ENCODE measurements at places on chromosomes 12 and 14.

DNA sequence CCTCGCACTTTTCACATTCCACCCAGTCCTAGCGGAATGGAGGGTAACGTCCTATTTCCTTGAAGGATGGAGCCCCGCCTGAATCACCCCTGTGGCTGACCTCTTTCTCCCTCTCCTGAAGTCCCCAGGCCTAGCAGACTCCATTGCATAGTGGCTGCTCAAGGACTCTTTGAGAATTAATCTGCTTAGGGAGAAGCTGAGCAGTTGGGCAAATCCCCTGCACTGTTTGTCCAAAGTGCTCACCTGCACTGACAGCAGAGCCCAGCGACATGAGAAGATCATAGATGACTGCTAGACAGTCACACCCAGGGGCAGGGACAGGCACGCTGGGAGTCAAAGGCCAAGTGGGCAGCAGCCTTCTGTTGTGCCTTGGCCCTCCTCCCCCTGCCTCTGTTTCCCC is 37.7 kb upstream of the DICER1 start:
- DNase-seq, result no peak

DNA sequence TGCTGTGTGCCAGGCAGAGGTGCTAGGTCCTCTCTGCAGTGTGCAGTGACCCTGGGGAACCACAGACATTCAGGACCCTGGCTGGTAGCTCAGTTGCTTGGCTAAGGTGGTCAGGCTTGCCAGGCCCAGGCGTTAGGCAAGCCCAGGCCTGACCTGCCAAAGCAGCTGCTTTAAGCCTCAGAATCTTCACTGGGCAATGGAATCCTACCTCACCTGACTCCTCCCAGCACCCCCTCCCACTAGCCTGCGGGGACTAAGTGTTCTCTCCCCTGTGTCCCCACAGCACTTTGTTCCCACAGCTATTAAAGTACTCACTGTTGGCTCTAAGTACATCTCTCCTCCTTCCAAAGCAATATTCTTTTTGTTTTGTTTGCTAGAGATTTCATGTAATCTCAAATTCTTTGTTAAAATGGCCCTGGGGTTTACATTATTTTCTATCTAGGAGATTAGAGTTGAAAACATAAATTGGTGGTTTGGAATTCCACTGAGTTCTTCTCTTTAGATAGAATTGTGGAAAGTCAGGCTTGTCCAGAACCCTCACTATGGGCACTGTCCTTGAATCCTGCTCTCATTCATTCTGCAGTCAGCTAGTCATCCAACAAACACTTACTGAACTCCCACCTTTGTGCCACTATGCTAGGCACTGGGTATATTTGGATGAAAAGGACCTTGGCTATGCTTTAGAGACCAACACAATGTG is 44.4 kb downstream of the DGLUCY start:
- no peak for DNase-seq

DNA sequence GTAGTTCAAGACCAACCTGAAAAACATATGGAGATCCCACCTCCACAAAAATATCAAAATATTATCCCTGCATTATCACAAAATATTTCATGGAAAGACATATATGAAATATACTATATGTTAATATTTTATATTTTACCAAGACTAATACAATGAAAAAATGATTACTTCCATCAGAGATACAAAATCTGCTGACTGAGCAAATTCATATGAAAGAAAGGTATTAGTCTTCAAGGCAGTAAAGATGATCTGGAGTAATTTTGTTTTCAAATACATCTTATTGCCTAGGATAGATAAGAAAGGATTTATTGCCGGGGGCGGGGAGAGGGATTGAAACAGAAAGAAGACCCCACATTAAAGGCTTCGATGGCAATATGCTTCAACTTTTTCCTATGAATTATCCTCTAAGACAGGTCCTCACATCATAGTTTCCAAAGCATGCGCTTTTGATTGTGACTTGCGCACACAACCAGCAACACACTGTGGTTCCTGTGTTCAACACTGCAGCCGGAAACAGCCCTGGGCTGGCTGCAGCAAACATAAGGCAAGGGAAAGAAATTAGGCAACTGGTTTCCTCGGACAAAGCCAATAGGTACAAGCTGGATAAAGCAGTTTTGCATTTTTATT is 83.2 kb downstream of the SPPL3 start:
- no peak for DNase-seq

- DNase-seq, result no peak
Observed at GRCh38 chr14:91303091-91303923, 58.8 kb upstream of the GPR68 start.

DNA sequence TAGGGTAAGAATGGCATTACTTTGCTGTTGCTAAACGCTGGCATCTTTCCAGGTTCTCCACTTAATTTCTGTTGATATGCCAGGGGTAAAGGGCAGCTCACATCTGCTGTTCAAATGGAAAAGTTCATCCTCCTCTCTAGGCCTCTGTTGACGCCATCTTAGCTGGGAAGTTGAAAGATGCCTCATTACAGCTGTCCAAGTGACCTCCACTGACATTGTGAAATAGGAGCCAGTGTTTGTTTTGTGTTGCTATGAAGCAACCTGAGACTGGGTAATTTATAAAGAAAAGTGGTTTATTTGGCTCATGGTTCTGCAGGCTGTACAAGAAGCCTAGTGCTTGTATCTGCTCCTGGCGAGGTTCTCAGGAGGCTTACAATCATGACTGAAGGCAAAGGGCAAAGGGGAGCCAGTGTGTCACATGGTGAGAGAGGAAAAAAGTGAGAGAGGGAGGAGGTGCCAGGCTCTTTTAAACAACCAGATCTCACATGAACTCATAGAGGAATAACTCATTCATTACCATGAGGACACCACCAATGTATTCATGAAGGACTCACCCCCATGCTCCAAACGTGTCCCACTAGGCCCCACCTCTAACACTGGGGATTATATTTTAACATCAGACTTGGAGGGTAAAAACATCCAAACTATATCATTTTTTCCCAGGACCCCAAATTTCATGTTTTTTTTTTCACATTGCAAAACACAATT is 3.2 kb upstream of the ADAM21 start:
- DNase-seq, result no peak

- DNase-seq, result no peak
Observed at GRCh38 chr12:127450826-127451225, 816.1 kb upstream of the TMEM132C start.

- DNase-seq, result no peak
Observed at GRCh38 chr12:24121911-24122310, 172.4 kb upstream of the SOX5 start.

- DNase-seq, result no peak
Observed at GRCh38 chr12:111221062-111222026, 147.6 kb downstream of the PHETA1 start.

DNA sequence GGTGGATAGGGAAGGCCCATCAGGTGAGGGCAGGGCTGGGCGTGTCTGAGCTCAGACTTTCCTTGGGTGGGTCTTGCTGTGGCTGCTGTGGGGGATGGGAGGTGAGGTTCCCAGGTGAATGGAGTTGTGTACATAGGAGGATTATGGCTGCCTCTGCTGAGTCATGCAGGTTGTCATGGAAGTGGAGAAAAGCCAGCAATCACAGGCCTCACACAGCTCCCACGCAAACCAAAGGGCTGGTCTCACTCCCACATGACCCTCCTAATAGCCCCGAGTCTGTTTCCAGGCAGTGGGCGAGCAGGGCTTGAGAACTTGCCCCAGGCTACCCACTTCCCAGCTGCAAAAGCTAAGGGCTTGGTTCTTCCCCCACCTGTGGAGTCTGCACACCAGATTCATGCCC is 149.5 kb downstream of the IPO8 start:
- DNase-seq, result no peak

GRCh38 chr12:53453953-53454640 is 2.2 kb downstream of the PCBP2 start:
- DNase-seq, result no peak

DNA sequence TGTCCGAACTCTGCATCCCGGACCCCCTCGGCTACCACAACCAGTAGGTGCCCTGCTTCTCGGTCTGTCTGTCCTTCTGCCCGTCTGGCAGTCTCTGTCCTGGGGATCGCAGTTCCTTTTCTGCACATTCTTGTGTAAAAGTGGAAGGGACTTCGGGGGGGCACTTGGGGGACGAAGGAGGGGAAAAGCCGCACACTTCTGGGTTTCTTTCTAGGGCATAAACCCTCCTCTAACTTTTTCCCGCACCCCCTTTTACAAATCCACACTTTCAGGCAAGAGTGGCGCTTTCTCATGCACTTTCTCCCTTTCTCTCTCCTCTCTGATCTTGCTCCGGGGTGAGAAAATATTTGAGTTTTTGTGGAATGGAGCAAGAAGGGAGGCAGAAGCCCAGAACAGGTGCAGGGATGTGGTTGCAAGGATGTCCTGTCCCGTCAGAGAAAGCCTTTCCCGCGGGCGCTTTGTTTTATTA is 506 bp downstream of the ESRRB start:
- DNase-seq, result no peak

DNA sequence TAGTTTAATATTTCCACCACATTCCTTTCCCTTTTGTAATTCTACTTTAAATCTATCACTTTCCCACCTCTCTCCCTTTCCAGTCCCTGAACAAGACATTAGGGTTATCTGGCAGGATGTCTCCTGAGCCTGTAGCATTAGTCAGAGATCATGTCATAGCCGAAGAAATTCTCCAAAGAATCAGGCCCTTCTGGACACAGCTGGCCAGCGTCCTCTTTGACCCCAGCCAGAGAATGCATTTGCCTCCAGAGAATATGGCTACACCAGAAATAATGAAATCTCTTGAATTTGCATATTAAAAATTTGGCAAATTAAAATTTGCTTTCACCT is 56.7 kb downstream of the NTF3 start:
- no peak for DNase-seq

DNA sequence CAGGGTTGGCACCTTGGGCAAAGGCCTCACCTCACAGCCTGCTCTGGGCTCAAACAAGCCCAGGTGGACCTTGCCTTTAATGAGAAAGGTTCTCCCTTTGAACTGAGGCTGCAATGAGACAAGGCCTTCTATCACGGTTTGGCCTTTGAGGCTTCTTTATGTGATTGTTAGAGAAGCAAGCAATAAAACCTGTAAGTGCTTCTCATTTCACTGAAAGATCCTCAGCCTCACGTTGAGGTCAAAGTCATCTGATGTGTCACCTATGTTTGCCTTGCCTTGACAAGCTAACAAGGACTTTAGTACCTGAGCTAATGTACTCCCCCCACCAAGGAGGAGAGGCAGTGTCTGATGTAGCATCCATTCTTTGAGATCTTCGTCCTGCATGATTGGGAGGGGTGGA is 155.9 kb upstream of the RBM19 start:
- DNase-seq, result no peak

GRCh38 chr12:22974865-22975264 is 349.9 kb downstream of the ETNK1 start:
- DNase-seq, result no peak

DNA sequence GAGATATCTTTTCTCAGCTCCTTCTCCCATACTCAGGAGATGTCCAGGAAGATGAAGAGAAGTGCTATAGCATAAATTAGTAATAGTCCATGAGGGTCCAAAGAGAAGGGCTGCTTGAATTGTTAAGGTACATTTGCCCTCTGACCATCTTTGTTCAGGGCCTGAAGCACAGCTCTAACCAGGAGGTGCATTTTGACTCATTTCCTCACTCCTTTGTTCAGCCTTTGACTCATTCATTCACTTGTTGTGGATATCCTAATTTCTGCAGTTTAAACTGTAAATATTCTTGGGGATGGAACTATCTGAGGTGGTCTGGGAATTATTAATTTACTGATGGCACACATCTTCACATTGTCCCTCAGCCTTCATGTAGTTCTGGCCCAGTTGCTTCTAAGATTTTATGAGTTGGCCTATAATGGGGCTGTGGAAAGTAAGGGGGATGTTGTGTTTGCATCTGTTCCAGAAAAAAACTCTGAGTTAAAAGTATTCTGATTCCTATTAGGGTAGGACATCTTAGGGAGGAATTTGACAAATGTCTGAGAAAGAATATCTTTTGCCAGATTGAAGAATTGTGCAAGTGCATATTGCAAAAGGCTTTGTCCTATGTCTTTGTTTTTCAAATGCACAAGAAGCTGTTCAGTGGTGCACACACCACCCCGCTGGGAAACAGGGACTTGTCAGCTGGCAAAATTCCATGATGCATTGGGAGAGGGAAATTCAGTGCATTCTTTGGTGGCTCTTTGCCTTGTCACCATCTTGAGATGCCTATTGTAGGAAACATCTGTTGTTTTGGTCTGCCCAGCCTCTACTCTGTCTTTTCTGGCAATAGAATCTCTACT is 22.1 kb downstream of the SMOC1 start:
- DNase-seq, result no peak

- no peak for DNase-seq
Observed at GRCh38 chr14:65414961-65415589, 2.5 kb downstream of the FUT8 start.

GRCh38 chr12:94900496-94900895 is 103.0 kb downstream of the NDUFA12 start:
- no peak for DNase-seq

DNA sequence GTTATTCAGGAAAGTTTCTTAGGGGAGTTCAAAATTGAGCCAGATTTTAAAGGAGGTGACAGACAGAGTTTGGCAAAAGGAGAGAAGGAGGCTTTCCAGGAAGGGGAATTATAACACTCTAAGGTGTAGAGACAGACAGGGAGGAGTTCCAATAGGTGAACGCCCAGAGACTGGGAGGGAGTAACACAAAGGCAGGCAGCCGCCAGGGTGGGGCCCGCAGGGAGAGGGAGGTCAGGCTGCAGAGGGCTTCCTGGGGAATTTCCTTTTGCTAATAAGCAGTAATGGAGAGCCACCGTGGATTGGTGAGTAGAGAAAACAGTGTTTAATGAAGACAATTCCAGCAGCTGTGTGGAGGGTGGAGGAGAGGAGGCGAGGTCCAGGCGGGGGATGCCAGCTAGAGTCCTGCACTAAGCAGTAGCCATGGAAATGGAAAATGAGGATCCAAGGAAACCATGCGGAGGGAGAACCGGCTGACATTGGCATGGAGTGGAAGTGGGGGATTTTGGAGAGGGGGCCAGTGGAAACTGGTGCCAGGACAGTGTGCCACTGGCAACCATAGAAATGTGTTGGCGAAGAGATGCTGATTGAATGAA is 22.2 kb downstream of the GRIN2B start:
- DNase-seq, result no peak

GRCh38 chr12:59937148-59937547 is 341.3 kb downstream of the SLC16A7 start:
- no peak for DNase-seq

DNA sequence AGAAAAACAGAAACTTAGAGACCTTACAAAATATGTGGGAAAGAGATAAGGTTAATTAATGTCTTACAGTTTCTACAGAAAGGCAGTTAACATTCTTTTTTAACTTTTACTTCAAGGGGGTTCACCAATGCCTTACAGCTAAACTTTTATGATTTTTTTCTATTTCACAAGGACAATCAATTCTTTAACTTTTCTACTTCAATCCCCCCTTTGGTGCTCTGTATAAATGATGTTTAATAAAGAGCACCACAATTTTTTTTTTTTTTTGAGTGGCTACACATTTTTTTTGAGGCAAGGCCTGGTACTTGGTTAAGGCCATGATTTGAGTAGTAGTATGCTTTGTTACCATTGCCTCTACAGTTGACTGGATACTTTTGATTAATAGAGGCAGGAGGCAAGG is 279.6 kb downstream of the PRKD1 start:
- no peak for DNase-seq

GRCh38 chr12:24360461-24360860 is 411.0 kb upstream of the SOX5 start:
- DNase-seq, result no peak
